Stimulated activated memory B cell treated with anti-CD40 and anti-IgM and Interleukin-4, amounts not matched to agents 10 μg/mL and 1 μg/mL and 100 μg/mL, for 72 hours (primary cell): ENCODE measurements at places on chromosomes 1 and 21.

DNA sequence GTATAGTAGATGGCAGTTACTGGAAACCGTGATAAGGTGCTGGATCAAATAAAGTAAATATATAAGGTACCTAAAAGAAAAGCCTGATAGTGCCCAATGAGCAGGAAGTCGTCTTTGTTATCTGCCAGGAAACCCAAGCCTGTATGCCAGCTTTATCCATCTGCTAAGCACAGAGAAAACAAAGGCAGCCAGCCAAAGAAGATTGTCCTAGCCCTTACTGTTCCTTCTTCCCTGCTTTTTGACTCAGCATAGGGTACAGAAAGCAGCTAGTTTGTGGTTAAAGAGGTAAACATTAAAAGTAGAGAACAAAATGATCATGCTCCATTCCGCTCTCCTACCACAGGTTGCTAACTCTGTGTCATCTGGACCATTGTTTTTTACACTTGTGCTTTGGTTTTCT is 10.1 kb downstream of the KRTAP22-2 start:
- no peak for ATAC-seq

- no peak for ATAC-seq
These were observed 69.8 kb downstream of the JAK1 start for GRCh38 chr1:64896551-64896950.

DNA sequence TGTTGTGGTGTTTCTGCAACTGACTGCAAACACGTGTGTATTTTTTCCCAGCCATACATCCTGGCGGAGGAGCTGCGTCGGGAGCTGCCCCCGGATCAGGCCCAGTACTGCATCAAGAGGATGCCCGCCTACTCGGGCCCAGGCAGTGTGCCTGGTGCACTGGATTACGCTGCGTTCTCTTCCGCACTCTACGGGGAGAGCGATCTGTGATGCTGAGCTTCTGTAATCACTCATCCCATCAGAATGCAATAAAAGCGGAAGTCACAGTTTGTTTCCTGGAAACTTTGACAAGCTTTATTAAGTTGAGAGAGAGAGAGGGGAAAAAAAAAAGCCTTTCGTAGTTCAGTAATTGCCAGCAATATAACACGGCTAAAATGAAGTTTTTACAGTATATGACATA is 32.7 kb upstream of the MTR start:
- no peak for ATAC-seq

DNA sequence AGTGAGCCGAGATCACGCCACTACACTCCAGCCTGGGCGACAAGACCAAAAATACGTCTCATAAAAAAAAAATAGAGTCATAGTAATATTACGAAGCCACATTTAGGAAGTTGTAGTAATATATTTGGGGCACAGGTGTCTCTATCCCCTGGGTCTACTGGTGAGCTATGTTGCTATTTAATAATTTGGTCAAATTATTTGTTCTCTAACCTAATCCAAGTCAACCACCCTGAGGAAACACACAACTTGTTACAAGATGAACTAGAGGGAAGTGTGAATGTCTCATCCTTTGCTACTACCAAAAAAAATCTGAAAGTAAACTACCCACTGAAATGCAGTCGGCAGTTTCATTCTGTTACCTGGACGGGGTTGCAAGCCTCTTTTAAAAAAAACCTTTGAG is 35.3 kb downstream of the RGS8 start:
- ATAC-seq, result peak; percentile 60

GRCh38 chr1:28329395-28330153 is 734 bp downstream of the MED18 start:
- peak; percentile 46 for ATAC-seq

- ATAC-seq, result peak; percentile 72
These were observed at the start of gene ERICH3 for GRCh38 chr1:74673351-74674111. Gene ERICH3, minus strand, starts transcription at chr1:74673792. Its CDS starts 273 bp downstream, at chr1:74673519.

GRCh38 chr1:34140011-34140676 is 24.9 kb downstream of the CSMD2 start:
- no peak for ATAC-seq

DNA sequence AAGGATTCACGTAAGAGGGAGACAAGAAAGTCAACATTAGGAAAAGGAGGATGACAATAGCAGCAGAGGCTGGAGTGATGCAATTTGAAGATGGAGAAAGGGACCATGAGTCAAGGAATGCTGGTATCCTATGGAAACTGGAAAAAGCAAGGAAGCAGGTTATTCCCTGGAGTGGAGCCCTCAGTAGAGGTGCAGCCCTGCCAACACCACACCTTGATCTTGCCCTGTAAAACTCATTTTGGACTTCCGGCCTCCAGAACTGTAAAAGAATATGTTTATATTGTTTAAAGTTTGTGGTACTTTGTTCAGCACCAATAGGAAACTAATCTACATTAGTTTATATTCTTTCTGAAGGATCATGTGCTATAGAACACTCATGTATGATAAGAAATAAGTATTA is 19.6 kb upstream of the CLDN17 start:
- no peak for ATAC-seq
